ENCODE measurements at places on chromosomes 3 and 15. TPM values are rescaled to one million over a fixed set of nuclear protein-coding genes. Genes with fewer than 3 reads are reported as not detected.
A peak's percentile ranks its signal among the peaks of the same experiment; 100 is the strongest.

- peak; percentile 22 for DNase-seq
These were observed 99.7 kb downstream of the XXYLT1 start for GRCh38 chr3:195171093-195171873.

- DNase-seq = no peak
These were observed 3.8 kb upstream of the FBLN2 start for GRCh38 chr3:13544951-13545651.

DNA sequence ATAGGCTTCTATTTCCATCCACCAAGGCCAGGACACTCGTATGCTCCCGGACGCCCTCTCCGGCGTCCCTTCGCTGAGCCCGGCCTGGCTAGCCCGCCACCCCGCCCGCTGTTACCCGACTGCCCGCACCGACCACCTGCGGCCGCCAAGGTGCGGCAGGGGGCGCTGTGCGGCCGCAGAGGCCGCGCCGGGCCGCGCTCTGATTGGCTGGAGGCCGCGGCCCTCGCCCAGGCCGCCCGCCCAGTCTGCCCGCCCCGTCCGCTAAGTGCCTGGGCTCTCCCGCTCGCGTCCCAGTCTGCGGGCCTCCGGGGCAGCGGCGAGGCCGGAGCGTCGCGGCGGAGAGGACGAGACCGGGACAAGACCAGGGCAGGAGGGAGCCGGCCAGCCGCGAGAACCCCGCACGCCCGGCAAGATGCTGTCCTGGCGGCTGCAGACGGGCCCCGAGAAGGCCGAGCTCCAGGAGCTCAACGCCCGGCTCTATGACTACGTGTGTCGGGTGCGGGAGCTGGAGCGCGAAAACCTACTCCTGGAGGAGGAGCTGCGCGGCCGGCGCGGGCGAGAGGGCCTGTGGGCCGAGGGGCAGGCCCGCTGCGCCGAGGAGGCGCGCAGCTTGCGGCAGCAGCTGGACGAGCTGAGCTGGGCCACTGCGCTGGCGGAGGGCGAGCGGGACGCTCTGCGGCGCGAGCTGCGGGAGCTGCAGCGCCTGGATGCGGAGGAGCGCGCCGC is at the start of gene SYNM:
TSS of gene SYNM (plus strand) at position 293 of the 726 bp plus-strand sequence. CDS start at position 413, 120 bp downstream.
- peak; percentile 66 for DNase-seq

- DNase-seq = no peak
These were observed 4.3 kb downstream of the RNU6-1 start for GRCh38 chr15:67835297-67836133.

GRCh38 chr15:44018151-44018550 is 176.9 kb downstream of the FRMD5 start:
- no peak for DNase-seq

DNA sequence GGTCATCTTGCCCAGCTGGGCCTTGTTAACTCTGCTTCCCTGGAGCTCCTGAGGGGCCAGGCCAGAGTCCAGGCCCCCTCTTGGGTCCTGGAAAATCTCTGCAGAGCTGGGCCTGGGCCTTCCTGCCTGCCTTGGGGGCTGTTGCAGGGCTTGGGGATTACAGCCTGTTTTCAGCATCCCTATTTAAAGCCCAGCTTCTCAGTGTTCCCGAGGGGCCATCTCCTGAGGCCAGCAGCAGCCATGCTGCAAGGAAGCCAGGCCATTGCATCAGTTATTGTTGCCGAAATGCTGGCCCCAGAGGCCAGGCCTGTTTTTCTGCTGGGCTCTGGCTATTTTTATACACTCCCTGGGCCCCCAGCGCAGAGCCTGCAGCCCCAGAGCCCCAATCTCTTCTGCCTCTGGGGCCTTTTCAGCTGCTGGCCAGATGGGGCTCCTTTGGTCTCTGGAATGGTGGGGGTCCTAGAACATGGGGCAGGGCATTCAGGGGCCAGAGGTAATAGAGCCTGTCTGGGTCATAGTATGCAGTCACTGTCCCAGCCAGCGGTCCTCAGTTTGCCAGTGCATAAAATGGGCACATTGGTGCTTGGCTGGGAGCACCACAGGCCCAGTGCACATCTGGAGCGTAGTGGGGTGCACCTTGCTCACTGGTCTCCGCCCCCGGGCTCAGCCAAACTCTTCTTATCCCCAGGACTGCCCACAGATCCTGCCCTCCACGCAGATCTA is 28.5 kb downstream of the PLXNA1 start:
- DNase-seq = no peak

- DNase-seq = no peak
These were observed 43.6 kb upstream of the DCBLD2 start for GRCh38 chr3:98945101-98945524.

GRCh38 chr3:151873398-151873797 is at the start of gene SUCNR1:
Gene SUCNR1 (plus strand): TSS chr3:151873643. CDS start chr3:151879893, 6,250 bp downstream.
- DNase-seq = no peak

DNA sequence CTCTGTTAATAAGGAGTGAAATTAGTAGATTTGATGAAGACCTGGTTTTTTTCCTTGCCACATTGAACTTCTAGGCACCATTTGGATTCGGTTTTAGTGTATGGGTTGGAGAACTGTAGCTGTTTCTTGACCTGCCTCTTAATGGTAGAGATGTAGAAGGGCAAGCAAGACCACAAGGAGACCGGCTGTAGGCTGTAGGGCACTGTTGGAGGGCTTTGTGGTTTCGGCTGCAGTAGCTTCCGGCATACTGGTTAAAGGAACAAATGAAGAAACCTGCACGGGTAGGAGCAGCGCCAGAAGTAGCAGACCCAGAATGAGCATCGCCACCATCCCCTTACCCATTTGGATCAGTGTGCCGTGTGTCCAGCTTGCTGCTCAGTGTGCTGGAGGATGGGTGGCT is 7.9 kb downstream of the PCLAF start:
- DNase-seq = no peak

GRCh38 chr15:38149315-38149714 is 103.3 kb upstream of the SPRED1 start:
- no peak for DNase-seq

DNA sequence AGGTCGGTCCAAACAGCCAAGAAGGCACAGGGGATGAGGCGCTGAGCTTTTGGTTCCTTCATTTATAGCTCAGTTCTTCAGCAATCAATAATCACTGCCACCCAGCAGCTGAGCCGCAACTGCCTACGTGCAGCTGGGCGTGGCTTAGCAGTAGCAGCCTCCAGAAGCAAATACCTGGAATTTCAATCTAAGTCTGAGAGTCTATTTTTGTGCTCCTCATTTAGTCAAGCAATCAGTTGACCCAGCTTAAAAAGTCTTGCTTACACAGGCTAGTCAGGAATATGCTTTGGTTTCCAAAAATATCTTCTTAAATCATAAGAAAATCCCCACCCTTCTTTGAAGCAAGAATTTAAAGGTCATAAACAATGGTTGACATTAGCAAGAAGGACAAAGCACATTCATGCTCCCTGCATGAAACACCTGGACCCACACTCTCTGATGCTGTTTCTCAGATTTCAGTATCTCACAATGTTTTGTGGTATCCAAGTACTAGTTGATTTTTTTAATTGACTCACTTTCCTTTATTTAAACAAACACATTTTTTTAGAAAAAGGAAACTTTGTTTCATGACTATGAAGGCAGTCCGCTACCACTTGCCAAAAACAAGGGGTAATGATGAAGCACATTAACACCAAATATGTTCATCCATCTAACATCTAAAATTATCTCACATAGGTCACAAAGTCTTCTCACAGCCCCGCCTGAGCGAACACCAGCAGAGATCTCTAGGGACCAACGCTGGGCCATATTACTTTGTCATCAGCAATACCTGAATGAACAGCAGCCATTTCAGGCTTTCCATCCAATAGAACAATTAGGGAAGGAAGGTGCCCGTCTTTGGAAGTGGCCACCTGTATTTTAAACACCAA is 106.1 kb downstream of the OXNAD1 start:
- no peak for DNase-seq

GRCh38 chr3:45544717-45545296 is 49.7 kb upstream of the LIMD1 start:
- DNase-seq = no peak

- DNase-seq = no peak
These were observed 4.0 kb downstream of the STX19 start for GRCh38 chr3:94024385-94024784.

- DNase-seq = no peak
These were observed 15.6 kb downstream of the VPS8 start for GRCh38 chr3:184827572-184827971.

- no peak for DNase-seq
These were observed 295.1 kb downstream of the EPHB1 start for GRCh38 chr3:135090020-135090717.

GRCh38 chr3:149085828-149086231 is 503 bp downstream of the HLTF start:
- DNase-seq = no peak

DNA sequence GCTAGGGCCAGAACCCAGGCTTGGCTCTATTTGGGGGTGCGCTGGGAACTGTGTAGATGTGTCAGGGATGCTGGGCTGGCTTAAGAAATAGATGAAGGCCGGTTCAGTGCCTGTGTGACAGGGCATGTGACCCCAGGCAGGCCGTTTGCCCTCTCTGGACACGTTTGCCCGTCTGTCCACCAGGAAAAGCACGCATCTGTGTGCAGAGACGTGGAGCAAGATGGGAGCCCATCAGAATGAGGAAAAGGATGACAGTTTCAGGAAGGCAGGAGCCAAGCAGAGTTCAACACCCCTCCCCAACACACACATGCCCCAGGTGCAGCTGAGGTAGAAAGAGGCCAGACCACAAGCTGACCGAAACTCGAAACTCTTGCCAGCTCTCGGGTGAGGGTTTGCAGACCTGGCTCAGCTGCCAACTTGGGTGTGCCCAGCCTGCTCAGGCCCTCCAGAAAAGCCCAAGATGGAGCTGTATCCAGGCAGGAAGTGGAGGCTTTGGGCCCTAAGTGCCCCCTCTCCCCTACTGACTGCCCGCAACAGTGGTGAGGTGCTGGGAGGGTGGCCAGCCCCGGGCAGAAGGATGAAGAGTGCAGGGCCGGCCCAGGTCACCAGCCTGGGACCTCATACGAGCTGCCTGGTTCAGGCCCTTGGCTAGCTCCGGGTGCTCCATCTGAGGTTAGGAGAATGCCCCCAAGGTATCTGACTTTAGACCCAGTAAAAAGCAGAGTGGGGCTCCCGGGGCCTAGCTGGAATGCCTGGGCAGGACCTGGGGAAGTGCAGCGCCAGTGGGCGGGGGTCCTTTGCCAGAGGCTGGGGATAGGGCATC is 10.2 kb upstream of the MESP1 start:
- no peak for DNase-seq

- DNase-seq = no peak
These were observed 305.4 kb downstream of the MEX3B start for GRCh38 chr15:81740416-81740815.

GRCh38 chr3:22029480-22029879 is 278.5 kb upstream of the ZNF385D start:
- no peak for DNase-seq

GRCh38 chr15:60128000-60128376 is 123.9 kb downstream of the FOXB1 start:
- peak; percentile 21 for DNase-seq

The EPHB1 gene
- total RNA-seq = 3.1 TPM

The GOLGA6L9 gene
- total RNA-seq = 6.0 TPM

The TMEM266 gene
- total RNA-seq = not detected

The SPINT1 gene
- 2.0 TPM for total RNA-seq

The ZBBX gene
- total RNA-seq = 0.52 TPM

The RARB gene
- total RNA-seq = 63.0 TPM

The SOX14 gene
- total RNA-seq = 0.14 TPM

The TLE3 gene
- total RNA-seq = 34.4 TPM

The KY gene
- not detected for total RNA-seq

The MUSTN1 gene
- total RNA-seq = not detected

The RTP3 gene
- not detected for total RNA-seq

Measured in uterus (tissue), 4 donors.